HTR-8/SVneo (cell line): ENCODE measurements at places on chromosomes 4 and X.

DNA sequence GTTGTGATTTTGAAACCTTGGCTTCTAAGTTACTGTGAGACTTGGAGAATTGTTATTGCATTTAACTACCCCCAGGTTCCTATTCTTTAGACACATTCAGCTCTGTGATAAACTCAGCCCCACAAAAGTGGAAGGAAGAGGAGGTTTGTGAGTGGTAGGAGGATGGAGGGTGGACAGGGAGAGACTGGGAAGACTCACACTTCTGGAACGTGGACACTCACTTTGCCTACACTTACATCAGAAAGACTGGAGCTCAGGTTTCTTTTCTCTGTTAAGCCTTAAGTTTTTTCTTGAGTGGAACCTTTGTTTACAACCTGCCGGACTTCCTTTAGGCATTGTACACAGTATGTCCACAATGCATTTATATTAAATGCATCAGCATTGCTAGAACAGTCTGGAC lies 99.0 kb downstream of the AREG start:
- no peak for DNase-seq

DNA sequence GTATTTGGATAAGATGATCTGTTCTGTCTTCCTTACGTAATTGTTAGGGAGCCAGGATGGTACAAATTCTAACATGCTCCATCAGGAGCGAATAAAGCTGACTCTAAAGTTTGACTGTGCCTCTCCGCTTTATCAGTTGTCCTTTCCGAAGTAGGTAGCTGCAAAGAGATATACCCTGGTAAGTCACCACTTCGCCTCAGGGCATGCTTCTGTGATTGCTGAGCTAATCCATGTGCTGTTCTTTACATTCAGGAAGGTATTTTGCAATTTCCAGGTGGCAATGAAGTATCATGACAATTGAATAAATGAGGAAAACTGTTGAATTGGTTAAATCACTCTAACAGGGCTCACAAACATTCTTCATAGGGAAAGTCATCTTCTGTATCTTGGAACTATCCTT lies 38.9 kb downstream of the KIT start:
- no peak for DNase-seq

GRCh38 chr4:124785645-124786044 lies 73.1 kb upstream of the ANKRD50 start:
- DNase-seq = no peak

- DNase-seq = no peak
Measured at GRCh38 chr4:177118596-177118995, 191.1 kb upstream of the NEIL3 start.

- peak; percentile 2 for DNase-seq
Measured at GRCh38 chr4:75512386-75513211, 1.6 kb downstream of the RCHY1 start.

DNA sequence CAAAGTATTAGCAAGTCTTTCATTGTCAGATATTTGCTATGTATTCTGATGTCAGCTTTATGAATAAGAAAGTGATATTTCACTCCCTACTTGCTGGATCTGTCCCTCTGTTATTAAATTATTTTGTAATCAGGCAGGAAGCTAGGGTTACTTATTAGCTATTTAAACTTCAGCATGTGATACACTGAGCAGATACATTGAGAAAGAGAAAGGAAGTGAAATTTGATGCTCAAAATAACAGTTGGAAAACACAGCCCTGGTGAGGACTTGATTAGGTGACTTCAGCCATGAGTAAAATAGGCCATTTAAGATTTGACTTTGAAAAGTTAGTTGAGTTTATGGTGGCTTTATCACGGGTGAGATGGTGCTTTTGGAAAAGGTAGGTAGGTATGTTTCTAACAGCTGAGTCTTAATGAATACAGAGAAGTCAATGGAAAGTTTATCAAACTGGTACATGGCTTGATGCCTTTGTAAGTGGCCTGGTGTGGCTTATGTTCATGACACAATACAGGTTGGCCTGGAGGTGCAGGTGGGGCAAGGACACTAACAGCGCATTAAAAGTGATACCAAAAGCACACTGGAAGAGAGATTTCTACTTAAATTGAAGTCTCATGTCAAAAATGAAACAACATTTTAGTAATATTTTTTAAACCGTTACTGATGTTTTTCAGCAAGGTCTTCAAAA lies 321.2 kb upstream of the SPOCK3 start:
- DNase-seq = no peak

DNA sequence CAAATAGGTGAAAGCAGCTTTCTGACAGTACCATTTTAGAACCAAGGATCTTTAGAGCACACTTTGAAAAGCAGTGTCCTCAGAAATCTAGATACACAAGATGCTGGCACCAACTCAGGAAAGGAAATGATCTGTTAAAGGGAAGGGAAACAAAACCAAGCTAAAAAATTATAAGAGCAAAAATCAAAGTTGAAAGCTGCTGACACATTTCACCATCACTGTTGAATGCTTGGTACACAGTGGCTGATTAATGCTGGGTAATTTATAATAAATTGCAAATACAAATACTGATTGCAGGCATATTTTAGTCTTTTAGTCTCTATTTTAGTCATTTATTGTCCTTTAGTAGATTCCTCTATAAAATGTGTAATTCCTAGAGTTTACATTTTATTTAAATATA lies 1540.1 kb upstream of the PCDH10 start:
- no peak for DNase-seq

DNA sequence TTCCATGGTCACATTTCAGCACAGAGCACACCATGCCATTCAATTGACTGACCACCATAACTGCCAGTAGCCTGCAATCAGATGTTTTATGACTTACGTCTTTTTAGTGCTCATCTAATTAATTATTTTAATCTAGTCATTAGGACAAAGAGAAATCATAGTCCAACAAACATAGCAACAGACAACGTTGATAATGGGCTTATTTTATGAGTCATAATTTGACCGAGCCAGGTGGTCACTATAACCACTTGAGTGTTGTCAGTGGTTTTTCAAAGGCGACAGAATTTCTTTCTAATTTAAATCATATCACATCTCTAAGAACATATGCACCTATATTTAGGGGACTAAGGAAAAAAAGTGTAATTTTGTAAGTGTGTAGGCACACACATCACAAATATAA lies 1.9 kb downstream of the SEC24D start:
- no peak for DNase-seq

DNA sequence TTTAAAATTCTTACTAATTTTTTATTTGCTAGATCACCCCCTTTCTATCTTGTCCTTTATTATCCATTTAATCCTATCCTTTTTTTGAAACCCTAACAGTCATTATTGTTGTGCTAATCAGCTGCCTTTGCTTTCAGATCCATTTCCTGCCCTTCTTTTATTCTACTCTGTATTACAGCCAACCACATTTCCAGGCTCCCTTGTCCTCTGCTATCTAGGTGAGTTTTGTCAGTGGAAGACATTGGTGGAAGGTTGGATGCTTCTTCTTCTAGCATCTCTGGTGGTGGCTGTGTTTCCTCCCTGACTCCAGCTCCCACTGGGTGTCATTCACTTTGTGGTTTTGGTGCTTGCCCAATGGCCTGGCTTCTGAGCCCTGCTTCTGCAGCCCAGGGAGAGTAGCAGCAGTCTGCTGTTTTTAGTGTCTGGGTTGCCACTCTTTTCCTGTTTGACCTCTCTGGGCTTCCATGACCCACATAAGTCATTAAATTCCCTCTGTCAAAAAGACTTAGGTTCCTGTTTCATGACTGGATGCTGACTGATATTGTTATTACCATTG lies 225.2 kb upstream of the PGRMC2 start:
- no peak for DNase-seq

DNA sequence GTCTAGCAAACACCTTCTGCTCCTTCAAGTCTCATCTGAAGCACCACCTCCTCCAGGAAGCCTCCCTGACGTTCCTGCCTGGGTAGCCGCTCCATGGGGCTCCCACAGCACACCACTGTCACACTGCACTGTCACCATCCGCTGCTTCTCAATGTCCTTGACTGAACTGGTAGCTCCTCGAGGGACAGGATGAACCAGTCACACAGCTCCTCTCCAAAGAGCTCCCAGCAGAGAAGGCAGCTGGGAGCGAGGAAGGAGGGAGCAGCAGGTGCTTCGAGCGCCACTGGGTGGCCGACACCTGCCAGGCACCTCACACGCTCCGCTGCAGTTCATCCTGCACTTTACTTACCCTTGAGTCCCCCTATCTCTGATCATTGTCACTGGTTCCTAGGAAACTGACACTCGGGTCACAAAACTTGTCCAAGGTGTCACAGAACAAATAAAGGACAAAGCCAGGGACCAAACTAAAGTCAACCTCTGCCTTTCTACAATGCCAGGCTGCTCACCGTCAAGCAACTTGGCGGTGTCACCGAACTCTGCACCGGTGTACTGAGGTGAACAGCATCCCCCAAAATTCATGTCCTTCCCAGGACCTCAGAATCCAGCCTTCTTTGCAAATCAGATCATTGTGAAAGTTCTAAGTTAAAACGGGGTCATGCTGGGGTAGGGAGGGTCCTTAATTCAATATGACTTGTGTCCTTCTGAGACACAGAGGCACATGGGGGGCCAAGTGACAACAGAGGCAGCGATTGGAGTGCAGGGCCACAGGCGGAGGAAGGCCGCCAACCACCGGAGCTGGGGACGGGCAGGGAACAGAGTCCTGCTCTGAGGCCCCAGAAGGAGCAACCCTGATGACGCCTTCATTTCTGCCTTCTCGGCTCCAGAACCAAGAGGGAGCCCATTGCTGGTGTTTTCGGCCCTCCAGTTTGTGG lies 5.5 kb upstream of the S100P start:
- no peak for DNase-seq

DNA sequence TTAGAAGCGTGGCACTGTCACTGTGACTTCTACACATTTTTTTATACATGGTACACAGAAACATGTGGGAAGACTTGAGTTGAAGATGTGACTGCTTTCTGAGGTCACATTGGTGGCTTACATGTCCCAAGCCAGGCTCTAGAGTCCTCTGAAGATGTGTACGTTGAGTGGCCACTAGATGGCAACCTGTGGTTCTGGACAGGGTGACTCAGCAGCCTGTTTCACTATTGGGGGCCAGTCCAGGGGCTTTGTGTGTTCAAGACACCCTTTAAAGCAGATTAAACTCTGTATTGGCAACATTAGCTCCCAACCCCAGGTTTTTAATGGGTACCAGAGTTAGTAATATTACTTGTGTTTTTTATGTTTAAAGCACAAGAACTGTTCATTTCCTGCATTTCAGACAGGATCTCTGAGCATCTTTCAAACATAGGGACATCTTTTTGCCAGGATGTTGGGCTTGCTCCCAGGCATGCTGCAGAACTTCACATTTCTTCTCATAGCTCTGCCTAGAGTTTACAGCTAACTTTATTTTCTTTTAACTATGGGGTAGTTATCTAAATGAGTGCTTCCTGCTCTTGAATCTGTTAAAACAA lies 53.0 kb downstream of the DCUN1D4 start:
- DNase-seq = peak; percentile 59

GRCh38 chrX:121579016-121579760 lies 531.8 kb downstream of the GLUD2 start:
- no peak for DNase-seq

DNA sequence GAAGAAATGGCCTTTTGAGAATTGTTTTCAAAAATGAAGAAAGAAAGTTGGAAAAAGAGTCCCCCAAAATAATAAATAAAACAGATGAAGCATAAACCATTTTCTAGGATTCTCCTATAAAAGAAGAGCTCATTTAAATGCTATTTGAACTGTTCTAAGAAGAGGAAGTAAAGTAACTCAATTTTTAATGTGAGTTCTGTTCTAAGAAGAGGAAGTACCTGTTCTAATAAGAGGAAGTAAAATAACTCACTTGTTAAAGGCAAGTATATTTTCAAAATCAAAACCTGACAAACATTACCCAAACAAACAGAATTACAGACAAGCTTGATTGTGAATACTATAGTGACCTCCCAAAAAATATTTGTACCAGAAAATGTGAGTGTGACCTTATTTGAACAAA lies 1326.3 kb downstream of the C4orf33 start:
- no peak for DNase-seq
